GDM1 (cell line): ENCODE measurements at places on chromosomes 12 and 14.

- no peak for DNase-seq
Observed at GRCh38 chr14:52235866-52236510, 31.5 kb upstream of the PTGDR start.

DNA sequence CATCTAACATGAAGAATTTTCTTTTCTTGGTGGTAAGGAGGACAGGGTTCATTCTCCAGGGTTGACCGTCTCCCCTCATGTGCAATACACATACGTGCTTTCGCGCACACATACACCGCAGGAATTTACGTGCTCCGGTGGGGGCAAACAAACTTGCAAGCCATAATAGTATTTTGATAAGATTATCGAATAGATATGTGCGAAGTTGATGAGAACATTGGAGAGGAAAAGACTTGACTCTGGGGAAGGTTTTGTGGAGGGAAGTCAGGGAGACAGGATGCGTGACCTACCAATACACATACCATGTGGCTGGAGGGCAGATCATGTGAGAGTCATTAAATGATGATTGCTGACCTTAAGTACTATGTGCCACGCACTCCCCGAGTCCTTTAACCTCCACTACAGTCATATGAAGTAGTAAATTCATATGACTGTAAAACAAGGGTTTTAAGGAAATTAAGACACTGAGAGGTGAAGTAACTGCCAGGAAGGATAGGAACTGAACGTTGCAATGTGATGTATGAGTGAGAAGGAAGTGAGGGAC lies 921 bp downstream of the RAD51B start:
- DNase-seq, result peak; percentile 15

GRCh38 chr14:74417611-74418010 lies 8.4 kb downstream of the SYNDIG1L start:
- DNase-seq, result no peak

GRCh38 chr12:9367201-9367600 lies 159.0 kb upstream of the PZP start:
- DNase-seq, result no peak

DNA sequence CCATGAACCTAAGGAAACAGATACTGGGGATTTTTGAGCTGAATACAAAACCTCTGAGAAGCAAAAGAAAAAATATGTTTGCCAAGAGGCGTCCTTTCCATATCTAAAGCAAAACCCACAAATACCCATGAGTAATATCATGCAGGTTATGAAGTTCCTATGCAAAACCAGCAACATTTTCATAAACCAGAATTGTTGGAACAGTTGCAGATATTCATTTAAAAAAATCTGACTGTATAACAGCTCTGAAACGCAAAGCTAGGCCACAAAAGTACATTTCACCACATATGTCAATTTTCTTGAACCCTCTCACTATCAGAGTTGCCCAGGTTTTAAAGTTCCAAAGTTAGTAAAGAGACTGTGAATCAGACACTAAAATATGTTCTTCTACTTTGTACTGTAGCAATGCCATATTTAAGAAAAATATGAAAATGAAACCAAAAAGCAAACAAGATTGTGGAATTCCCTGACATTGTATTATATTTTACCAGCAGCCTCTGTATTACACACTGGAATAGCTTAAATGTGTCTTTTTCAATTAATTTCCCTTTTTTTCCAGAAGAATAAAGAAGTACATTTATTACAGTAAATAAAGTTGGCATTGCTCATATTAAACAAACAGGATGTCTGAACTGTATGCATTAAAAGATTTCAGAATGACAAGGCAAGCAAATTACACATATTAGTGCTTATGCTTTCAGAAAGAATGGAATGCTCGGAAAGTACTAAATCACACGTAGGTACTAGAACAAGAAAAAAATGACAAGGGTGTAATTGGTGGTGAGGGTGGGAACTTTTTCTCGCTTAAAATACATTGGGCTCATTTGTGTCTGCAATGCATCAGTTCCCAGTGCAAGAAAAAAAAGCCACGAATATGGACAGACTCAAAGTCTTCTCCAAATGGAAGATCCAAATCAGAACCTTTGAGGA lies 33.6 kb upstream of the HIF1A start:
- DNase-seq, result no peak

- no peak for DNase-seq
Observed at GRCh38 chr12:25377469-25378177, 126.9 kb upstream of the KRAS start.

DNA sequence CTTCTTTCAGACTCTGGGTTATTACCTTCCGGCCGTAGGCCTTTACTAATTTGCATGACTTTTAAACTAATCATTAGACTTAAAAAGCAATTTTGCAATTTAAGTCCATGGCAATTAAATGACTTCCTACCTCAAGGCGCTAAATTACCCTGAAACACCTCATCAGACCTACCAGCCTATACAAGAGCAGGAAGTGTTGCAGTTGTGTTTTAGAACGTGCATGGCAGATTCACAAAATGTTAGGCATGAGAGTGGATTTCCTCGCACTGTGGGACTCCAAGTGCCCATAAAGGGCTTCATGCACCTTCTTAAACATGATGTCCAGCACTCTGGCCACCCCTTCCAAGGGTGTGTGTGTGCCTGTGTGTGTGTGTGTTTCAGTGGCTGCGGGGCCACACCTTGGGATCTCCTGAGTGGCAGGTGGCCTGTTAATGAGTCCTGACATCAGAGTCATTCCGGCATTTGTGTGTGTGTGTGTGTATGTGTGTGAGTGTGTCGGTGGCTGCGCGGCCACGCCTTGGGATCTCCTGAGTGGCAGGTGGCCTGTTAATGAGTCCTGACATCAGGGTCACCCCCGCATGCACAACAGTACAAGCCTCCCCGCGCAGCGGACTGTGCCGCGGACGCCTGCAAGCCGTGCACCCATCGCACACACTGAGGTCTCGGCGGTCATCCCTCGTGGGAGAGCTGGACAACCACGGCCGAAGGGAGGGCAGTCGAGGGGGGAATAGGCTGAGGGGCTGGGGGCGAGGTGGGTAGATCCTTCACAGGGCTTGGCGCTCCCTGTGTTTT lies 900 bp downstream of the C2CD5 start:
- peak; percentile 21 for DNase-seq

GRCh38 chr12:67794161-67794560 lies 145.6 kb downstream of the DYRK2 start:
- DNase-seq, result no peak

DNA sequence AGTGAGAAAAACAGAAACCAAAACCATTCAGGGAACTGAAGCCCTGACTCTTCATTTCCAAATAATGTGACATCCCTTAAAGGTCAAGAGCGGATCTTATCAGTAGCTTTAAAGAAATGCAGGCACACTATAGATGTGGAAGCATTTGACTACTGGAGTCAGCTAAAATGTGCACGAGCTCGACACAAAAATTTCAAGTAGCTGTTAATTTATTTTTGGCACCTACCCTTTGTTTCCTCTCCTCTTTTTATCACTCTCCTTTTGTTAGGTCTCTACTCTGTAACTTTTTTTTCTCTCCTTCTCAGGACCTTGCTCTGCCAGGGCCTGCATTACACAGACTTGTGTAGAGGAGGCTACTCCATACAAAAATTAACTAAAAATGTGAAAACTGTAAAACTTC lies 58.3 kb downstream of the FGD6 start:
- no peak for DNase-seq

GRCh38 chr12:2027351-2027750 lies 23.1 kb upstream of the DCP1B start:
- no peak for DNase-seq

- no peak for DNase-seq
Observed at GRCh38 chr12:13026286-13026685, 17.9 kb upstream of the FAM234B start.

- peak; percentile 2 for DNase-seq
Observed at GRCh38 chr12:75944097-75944904, 87.3 kb downstream of the PHLDA1 start.

DNA sequence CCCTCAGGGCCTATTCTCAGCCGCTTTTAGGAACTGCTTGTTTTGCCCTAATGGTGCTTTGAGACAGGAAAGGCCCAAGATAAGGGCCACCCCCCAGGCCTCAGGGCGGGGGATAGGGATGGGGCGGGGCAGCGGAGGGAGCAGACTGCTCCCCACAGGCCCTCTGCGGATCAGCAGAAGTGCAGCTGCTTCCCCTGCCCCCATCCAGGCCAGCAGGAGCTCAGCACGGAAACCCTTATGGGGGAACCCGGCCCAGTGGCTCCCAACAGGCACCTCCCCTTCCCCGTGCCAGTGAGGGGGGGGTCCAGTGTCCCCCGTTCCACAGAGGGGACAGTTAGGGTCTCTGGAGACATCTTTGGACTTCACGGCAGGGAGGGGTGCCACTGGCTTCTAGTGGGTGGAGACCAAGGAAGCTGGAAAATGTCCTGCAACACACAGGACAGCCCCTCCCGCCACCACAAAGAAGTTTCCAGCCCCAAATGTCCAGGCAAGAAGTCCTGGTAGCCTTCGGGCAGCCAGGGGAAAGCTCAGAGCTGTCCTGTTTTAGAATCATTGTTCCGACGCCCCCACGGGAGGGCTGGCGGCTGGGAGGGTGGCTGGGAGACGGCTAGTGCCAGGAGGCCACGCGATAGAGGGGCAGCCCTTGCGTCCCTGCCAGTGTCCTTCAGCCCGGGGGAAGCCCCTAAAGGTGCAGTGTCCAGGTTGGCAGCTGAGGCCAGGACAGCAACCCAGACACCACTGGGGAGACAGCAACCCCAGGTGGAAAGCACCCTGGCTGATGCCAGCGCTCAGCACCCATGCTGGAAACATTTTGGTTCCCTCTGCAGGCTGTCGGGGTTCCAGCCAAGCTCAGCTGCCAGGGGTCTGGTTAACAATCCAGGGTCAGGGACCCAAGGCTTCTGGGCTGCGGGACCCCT lies 10.4 kb upstream of the GPR132 start:
- DNase-seq, result peak; percentile 82

DNA sequence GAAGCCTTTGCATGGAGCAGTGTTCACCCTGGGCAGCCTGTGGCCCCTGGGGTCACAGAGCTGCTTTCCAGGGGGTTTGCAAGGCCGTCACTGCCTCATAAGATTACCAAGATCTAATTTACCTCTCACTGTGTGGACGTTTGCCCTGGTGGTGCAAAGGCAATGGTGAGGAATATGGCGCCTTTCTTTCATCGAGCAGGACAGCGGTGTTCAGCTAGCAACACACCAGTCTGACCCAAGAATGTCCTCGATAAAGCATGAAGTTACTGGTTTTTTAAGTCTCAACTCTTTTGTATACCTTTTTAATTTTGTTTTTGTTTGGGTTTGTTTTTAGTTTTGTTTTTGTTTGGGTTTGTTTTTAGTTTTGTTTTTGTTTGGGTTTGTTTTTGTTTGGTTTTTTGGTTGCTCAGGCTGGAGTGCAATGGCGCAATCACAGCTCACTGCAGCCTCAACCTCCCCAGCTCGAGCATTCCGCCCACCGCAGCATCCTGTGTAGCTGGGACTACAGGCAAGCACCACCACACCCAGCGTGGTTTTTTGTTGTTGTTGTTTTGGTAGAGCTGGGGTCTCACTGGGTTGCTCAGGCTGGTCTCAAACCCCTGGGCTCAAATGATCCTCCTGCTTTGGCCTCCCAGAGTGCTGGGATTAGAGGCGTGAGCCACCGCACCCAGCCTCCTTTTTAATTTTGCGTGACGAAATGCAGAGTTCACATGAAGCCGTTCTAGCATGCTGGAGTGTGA lies 57.9 kb downstream of the PPP2R5C start:
- no peak for DNase-seq

DNA sequence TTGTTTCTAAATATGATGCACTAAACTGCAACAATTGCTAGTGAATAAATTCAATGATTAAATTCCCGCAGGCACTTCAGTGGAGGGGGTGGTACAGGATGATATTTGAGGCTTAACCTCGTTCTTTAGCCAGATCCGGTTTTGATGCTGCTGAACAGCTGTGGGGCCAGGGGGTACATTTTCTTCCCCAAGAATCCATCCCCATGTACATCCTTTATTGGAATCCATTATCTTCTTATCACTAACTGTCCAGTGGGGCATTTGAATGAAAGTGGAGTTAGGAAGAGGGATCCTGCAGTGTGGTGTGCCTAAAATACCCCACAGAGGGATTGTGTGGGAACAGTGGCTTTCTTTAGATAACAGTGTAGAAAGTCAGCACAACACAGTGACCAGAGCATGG lies 45.2 kb upstream of the OASL start:
- DNase-seq, result no peak

GRCh38 chr12:108642269-108642870 lies 8.7 kb upstream of the SELPLG start:
- no peak for DNase-seq

GRCh38 chr12:31456562-31456961 lies 130.6 kb upstream of the SINHCAF start:
- no peak for DNase-seq

DNA sequence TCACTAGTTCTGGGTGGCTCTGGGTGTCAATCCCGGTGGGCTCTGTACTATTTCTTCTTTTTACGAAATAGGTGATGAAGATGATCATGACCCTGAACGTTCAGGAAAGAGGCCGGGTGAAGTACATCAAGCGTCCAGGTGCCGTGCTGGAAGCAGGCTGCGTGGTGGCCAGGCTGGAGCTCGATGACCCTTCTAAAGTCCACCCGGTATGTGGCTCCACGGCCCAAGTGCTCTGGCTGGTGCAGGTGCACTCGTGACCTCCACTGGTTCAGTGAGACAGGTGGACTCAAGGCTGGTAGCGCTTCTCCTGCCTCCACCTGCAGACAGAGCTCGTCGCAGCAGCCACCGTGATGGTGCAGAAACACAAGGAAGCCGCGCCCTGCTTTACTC lies 85.1 kb downstream of the ACACB start:
- no peak for DNase-seq

GRCh38 chr14:36738269-36738668 lies 76.6 kb downstream of the PAX9 start:
- no peak for DNase-seq

DNA sequence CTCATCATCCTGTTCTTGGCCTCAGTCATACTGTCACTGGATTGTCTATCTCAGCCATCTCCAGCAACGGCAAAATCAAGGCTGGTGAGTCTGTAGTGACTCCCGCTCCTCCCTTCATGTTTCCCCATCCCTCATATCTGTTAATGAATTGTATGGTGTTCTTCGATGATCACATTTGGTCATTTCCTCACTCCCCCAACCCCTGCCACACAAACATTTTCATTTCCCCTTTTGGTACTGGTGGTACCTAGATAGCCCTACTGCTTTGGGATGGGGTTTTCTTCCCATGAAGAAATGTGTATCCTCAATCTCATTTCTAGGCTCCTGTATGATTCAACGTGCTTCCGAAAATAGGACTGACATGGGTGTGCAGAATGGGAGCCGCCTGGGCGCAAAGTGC lies 2.7 kb upstream of the KLHL33 start:
- DNase-seq, result no peak

DNA sequence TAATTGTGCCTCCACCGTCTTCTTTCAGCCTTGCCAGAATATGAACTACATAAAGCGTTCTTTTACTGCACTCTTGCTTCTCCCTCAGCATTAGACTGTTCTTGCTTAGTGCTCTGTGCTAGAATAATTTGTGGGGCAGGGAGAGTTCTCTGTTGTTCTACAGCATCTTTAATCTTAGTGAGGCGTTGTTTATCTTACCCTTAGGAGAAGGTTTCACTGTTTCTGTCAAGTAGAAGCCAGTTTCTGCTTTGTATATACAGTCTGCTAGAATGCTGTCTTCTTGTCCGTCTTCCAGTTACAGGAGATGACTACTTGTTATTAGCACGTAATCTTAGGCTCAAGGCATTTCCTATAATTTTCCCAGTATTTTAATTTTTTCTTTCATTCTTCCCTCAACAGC lies 458.0 kb downstream of the FLRT2 start:
- DNase-seq, result no peak

GRCh38 chr12:103757248-103757647 lies 83.8 kb downstream of the NT5DC3 start:
- DNase-seq, result no peak

- no peak for DNase-seq
Observed at GRCh38 chr12:63103494-63104131, 47.4 kb downstream of the AVPR1A start.
